T-cell (primary cell): ENCODE measurements at places on chromosomes 1 and 21. TPM values are rescaled to one million over a fixed set of nuclear protein-coding genes. Genes with fewer than 3 reads are reported as not detected.

Gene LHX8
- total RNA-seq, result not detected

Gene OLIG1
- total RNA-seq, result not detected

Gene LCE2A
- total RNA-seq, result not detected

Gene COL16A1
- not detected for total RNA-seq

Gene KCNE1
- total RNA-seq, result 0.39 TPM

Gene HEATR1
- 43.3 TPM for total RNA-seq

DNA sequence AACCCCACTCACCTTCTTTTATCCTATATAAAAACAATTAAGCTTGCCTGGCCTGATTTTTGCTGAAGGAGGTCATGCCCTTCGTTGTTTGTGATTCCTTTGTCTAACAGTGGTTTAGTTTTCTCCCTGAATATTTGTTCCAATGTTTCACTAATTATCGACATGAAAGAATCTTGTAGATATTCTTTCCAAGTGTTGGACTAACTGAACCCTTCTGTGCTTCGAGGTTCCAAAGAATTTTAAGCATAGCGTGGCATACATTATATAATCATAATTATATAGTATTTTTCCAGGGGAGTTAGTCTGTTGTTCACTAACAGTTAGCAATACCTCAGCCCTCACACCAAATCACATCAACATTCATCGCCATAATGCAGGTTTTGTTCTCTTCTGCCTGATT is 418.9 kb upstream of the ADGRL2 start:
- H3K4me1 ChIP-seq, result no peaks in the 10 kb centered on the region
- DNase-seq, result no peak
- no peak overlapping the region for H3K4me3 ChIP-seq
- H3K27me3 ChIP-seq, result no peaks in the 10 kb centered on the region
- H3K27ac ChIP-seq, result no peak overlapping the region

DNA sequence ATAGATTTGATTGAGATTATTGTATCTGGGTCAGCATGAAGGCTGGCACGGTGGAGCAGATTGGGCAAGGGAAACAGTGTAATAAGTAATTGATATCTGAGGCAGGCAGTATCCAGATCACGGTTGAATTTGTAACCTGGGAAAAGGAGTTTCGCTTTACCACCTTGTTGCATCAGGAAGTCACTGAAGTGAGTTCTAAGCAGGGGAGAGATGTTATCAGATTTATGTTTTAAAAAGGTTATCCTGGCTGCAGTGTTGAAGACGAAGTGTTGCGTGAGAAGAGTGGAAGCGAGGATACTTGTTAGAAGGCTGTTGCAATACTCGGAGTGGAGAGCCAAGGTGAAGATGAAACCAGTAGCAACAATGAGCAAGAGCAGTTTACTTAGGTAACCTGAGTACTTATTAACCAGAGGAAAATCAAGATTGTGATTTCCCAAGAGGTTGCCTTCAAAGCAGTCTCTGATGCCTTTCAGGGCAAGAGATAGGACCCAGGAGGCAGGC is 77.8 kb downstream of the LHX9 start:
- DNase-seq, result no peak
- H3K4me1 ChIP-seq, result no peaks in the 10 kb centered on the region
- H3K27me3 ChIP-seq, result peaks cover 3% of the 10 kb centered on the region
- no peak overlapping the region for H3K4me3 ChIP-seq

GRCh38 chr1:7902478-7903085 is 38.1 kb downstream of the TNFRSF9 start:
- peak; percentile 22 for DNase-seq
- peak overlapping the region; percentile 47 for H3K4me3 ChIP-seq
- H3K36me3 ChIP-seq, result no peaks in the 10 kb centered on the region
- H3K27me3 ChIP-seq, result no peaks in the 10 kb centered on the region

GRCh38 chr1:179262183-179262582 is 31.4 kb upstream of the SOAT1 start:
- no peak overlapping the region for H3K4me3 ChIP-seq
- H3K4me1 ChIP-seq, result no peaks in the 10 kb centered on the region
- H3K27ac ChIP-seq, result no peak overlapping the region
- H3K27me3 ChIP-seq, result no peaks in the 10 kb centered on the region
- no peak for DNase-seq

DNA sequence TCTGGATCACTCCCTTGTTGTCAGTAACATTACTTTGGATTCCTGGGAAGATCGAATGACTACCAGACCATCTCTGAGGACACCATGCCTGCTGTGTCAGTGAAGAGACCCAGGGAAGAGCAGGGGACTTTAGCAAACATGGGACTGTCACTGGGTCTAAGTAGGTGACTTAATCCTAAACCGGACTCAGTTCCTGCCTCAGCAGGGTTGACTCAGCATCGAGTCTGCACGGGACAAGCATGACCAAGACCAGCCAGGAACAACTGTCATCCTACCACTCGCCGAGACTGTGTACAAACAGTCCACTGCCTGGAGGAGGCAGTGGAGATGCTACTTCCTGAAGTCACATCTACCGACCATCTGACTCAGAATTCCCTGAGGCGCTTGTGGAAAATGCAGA is 53.2 kb upstream of the RAB4A start:
- no peak overlapping the region for H3K4me3 ChIP-seq
- no peaks in the 10 kb centered on the region for H3K36me3 ChIP-seq
- no peak overlapping the region for H3K27ac ChIP-seq
- no peaks in the 10 kb centered on the region for H3K4me1 ChIP-seq

- no peaks in the 10 kb centered on the region for H3K27me3 ChIP-seq
- peak; percentile 58 for DNase-seq
- peaks cover 5% of the 10 kb centered on the region for H3K36me3 ChIP-seq
- peaks cover 31% of the 10 kb centered on the region for H3K4me1 ChIP-seq
- H3K4me3 ChIP-seq, result peak overlapping the region; percentile 44
- peak overlapping the region; percentile 92 for H3K27ac ChIP-seq
Observed at GRCh38 chr1:204513117-204513716, 3.0 kb upstream of the MDM4 start.

GRCh38 chr1:24861821-24862727 is 68.0 kb downstream of the RUNX3 start:
- no peak overlapping the region for H3K27ac ChIP-seq
- no peak overlapping the region for H3K4me3 ChIP-seq
- no peak for DNase-seq
- peaks cover 12% of the 10 kb centered on the region for H3K27me3 ChIP-seq

- peaks cover 12% of the 10 kb centered on the region for H3K4me1 ChIP-seq
- DNase-seq, result no peak
- peaks cover 17% of the 10 kb centered on the region for H3K27me3 ChIP-seq
- H3K36me3 ChIP-seq, result no peaks in the 10 kb centered on the region
Observed at GRCh38 chr21:35208810-35209517, 159.9 kb upstream of the RUNX1 start.

- H3K36me3 ChIP-seq, result no peaks in the 10 kb centered on the region
- no peak within 1 kb of the TSS for H3K27ac ChIP-seq
- H3K4me3 ChIP-seq, result peak within 1 kb of the TSS; percentile 59
- H3K27me3 ChIP-seq, result peaks cover 26% of the 10 kb centered on the region
- DNase-seq, result no peak
Observed at GRCh38 chr1:36323636-36324352, at the start of gene EVA1B. EVA1B (minus strand) TSS chr1:36323645; CDS start chr1:36323037, 608 bp downstream.

GRCh38 chr1:16012590-16013219 is 5.1 kb downstream of the HSPB7 start:
- H3K4me3 ChIP-seq, result peak overlapping the region; percentile 29
- peaks cover 54% of the 10 kb centered on the region for H3K27me3 ChIP-seq
- DNase-seq, result peak; percentile 18
- peaks cover 13% of the 10 kb centered on the region for H3K4me1 ChIP-seq

GRCh38 chr1:28129150-28129549 is 40.7 kb upstream of the EYA3 start:
- H3K27ac ChIP-seq, result no peak overlapping the region
- DNase-seq, result no peak
- H3K27me3 ChIP-seq, result peaks cover 4% of the 10 kb centered on the region
- no peak overlapping the region for H3K4me3 ChIP-seq
